ENCODE measurements at places on chromosomes 3 and 15.

DNA sequence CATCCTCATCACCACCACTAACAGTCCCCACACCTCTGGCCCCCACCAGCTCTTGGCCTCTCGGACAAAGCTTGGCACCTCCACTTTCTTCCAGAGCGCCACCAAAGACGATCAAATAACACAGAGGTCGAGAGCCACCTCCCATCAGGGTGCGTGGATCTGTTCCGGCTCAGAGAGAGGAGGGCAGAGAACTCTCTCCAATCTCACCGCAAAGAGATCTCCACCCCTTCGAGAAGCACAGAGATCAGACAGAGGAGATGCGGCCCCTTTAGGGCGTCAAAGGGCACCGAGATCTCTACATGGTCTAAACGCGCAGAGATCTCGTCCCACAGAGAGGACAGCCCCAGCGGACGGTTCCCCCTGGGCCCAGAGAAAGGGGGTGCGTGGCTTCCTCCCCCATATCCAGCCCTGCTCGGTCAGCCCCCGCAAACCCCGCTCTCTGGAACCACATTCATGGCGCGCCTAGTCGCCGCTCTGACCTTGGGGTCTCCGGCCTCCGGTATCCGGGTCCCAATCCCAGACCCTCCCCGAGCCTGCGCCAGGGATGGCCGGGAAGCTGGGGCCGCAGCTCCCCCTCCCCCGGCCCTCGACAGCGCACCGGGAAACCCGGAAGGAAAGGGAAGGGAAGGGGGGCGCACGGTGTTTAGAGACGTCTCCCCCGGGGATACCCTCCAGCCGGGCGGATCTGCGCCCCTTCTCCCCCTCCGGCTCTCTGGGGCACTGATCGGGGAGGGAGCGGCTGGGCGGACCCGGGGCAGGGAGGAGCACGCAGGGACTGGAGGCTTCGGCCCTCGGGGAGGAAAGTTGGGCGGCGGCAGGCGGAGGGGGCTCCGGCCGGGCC, 608 bp downstream of the SCN5A start:
- DNase-seq = no peak

- DNase-seq = no peak
Measured at GRCh38 chr3:42667096-42667522, 13.6 kb downstream of the ZBTB47 start.

GRCh38 chr3:39025222-39025970, 26.3 kb downstream of the SCN11A start:
- no peak for DNase-seq

DNA sequence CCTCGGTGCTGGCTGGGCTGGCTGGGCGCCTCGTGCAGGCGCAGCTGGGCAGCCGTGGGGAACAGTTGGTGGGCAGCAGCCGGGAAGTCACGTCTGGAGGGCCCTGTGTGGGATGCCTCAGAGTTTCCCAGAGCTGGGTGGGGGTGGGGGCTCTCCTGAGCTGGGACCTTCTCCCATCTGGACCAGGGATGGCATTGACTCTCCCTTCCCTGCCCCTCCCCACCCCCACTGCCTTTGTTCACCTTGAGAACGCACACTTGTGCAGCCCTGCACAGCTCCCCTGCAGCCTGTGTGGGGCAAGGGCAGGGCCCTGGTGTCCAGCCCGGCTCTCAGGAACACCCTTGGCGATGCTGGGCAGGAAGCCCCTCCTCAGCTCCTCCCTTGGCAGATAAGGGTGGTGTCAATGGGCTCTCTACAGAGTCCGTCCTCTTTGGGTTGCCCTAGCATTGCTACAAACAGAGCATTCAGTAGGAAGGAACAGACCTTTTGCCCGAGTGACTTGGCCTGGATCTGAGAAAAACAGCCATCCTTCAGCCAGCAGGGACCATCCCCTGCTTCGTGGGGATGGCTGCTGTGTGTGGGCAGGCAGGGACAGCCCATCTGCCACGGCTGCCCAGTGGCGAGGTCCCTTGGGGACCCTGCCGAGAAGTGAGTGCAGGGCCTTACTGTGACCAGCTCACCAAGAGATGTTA, 25.5 kb upstream of the KLF13 start:
- DNase-seq = no peak

DNA sequence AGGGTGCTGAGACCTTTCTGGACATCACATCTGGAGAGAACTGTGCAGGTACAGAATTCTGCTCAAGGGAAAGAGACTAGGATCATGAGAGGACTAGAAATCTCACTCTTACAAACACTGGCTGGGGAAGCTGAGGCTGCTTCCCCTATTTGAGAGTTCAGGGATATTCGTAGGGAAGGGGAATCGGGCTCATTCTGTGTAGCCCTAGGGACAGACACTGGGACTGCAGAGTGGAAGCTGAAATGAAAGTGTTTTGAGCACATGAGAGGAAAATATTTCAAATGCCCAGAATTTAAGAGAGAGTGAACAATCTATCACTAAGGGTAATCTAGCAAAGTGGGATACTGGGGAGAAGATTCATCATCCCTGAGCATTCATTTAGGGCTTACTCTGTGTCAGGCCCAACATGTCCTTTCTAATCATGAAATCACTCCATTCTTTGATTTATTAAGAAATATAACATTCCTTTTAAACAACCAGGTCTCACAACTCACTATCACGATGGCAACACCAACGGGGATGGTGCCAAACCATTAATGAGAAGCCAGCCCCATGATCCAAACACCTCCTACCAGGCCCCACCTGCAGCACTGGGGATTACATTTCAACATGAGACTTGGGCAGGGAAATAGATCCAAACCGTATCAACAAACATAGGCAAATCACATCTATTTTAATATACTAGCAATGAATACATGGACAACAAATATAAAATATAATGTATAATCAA, 63.0 kb downstream of the CPN2 start:
- no peak for DNase-seq

DNA sequence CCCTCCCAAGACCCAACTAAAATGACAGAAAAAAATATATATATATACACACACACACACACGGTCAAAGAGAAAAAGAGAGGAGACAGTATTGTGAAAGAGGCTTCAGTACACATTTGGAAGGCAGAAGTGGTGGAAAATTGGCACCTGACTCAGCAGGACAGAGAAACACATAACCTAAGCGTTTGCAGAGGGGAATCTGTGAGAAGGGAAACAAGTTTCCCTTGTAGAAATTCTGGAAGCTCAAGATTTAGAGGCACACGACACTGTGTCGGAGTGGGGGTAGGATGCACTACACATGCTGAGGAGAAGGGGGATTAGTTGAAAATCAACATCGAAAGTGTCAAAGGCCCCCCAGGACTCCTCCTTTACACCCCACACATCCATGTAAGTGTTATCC, 53.1 kb downstream of the PAK2 start:
- DNase-seq = no peak

DNA sequence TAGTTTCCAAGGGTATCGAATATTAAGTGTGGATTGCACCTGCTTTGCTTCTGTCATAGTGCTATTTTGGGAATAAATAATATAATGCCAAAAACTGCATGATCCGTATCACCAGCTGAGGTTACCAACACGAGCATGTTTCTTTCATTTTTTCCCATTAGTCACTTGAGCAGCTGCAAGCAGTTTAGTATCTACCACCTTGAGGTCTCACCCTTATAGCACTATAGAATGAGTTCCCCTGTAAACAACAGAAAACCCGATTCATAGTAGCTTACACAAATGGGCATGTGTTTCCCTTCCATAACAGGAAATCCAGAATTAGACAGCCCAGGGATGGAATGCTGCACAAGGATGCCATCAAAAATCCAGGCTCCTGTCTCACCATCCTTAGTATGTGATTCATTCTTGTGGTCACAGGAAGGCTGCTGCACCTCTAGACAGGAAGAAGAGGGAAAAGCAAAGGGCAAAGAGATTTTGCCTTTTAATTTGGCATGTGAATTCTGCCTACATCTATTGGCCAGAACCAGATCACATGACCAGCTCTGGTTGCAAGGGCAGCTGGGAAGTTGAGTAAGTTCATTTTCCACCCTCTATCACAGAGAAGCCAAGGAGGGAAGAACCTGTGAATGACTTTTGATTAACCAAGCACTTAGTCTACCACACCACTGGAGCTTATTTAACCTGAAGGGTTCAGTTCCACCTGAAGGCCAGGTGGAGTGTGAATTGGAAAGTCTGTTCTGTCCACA, 91.3 kb upstream of the SLC25A36 start:
- DNase-seq = no peak

DNA sequence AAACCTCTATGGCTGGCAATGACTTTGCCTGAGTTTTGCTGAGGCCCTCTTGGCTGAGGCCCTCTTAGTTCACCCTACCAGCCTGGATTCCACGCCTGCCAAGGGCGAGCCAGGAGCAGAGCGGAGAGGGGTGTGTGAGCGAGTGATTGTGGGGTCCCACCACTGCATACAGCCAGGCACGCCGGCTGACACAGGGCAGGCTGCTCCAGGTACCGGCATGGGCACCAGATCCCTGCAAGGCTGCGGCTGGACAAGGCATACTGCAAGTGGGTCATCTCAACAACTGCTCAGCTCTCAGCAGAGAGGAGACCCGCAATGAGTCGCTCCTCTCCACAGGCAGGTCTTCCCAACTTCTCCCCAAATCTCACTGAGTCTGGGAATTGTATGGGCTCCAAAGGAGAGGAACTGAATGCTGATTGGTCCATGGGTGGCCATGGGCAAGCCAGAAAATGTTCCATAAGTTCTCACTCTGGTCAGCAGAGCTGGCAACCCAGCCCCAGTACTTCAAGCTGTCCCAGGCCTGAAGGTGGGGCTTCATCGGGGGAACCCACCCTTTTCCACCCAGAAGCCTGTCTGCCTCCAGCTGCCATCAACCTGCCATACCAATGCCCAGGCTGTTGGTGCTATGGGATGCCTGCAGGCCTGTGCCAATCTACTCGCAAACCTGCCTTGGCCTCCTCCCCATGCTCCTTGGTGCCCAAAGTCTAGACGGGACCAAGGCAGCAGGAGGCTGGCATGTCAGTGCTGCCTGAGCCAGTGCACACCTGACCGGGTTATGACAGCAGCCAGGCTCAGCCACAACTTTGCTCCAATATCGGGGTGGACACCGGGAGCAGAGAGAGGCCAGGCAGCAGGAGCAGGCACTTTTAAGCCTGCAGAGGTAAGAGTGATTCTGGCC, 1273.6 kb upstream of the GBE1 start:
- DNase-seq = no peak

DNA sequence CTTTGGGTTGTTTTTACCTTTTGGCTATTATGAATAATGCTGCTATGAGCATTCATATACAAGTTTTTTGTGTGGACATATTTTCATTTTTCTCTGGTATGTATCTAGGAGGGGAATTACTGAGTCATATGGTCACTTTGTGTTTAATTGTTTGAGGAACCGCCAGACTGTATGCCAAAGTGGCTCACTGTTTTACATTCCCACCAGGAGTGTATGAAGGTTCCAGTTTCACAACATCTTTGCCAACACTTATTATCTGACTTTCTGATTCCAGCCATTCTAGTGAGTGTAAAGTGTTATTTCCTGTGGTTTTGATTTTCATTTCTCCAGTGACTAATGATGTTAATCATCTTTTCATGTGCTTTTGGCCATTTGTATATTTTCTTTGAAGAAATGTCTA, 51.8 kb downstream of the CMTM7 start:
- no peak for DNase-seq

GRCh38 chr3:23701716-23702597, 103.8 kb upstream of the UBE2E1 start:
- DNase-seq = peak; percentile 22

DNA sequence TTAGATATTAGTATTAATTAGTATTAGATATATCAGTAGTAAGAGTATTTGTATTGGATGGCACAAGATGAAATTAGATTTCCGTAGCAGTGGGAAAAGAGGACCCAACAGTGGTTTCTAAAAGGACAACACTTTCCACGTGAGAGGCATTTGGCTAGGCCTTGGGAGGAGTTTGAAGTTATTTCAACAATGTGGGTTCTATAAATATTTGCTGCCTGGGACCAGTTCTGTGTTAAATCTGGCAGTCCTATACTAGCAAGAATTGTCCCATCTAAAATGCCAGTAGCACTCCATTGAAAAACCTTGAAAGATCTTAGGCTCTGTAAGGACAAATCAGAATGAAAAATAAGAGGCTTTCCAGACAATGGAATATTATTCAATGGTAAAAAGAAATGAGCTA, 347.1 kb upstream of the DNAJC19 start:
- DNase-seq = no peak

GRCh38 chr15:70142322-70143191, 44.8 kb upstream of the TLE3 start:
- no peak for DNase-seq

DNA sequence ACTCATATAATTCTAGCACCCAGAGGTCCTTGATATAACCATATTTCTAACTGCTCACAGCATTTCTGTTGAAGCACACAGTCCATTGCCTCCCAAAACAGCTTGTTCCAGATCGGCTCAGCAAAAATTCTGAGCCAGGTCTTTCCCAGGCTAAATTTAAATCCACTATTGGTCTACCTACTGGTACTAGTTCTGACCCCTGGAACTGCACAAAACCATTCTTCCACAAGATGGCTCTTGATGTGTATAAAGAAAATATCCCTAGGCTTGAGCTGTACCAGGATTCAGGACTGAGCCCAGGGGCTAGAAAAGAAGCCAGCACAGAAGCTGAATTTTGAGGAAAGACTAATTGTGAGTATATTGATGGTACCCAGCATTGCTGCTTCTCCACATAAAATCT, 75.4 kb upstream of the ABHD17C start:
- no peak for DNase-seq

DNA sequence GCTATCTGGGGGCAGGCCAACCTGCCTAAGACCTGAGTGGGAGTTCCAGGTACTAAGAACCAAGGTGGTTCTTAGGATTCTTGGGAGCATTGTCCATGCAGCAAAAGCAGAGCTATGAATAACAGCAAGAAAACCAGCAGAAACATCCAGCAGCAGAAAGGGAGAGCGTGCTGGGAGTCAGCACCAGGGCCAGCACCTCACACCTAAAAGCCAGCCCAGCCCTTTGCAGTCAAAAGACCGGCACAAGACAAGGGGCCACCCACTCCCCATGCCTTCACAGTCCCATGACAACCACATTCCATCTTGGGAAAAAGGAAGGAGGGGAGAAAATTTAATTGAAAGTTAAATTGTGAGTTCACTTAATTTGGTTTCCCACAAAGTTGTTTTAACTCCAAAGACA, 364.9 kb downstream of the AGBL1 start:
- no peak for DNase-seq

DNA sequence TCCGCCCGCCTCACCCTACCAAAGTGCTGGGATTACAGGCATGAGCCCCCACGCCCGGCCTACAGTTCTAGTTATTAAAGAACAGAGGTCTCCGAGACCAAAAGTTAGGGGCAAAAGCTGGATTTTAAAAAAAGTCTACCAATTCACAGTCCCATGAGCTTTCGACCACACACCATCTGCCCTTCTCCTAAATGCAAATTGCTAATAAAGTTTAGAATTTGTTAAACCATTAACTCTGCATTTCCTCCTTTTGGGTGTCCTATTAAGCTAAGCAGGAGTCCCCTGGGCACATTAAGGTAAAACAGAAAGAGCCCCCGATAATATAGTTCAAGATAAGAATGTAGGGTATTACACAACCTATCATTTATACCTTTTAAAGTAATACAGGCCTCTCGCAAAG, 322.7 kb downstream of the FOXP1 start:
- no peak for DNase-seq

All from NCI-H1105 (cell line).